OCI-LY7 (cell line): ENCODE measurements at places on chromosomes 6 and 20. TPM values are rescaled to one million over a fixed set of nuclear protein-coding genes. Genes with fewer than 3 reads are reported as not detected.

GRCh38 chr6:151761851-151762250 lies 45.6 kb upstream of the ESR1 start:
- no peak for DNase-seq

- no peak for DNase-seq
Measured at GRCh38 chr20:53810661-53811355, 217.2 kb upstream of the ZNF217 start.

DNA sequence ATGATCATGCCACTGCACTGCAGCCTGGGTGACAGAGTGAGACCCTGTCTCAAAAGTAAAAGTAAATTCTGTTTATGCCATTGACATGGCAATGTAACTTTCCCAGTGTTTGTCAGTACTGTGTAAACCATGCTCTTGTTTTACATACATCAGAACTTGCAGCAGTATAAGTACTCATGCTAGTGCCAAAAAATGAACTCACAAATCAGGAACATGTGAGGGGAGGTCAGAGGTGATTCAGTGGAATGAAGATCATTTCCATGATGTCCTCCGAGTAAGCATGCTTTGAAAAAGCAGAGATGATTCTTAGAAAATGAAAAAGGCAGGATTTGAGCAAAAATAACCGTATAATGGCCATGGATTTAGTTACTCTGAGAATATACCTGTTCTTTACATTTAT lies 81.9 kb downstream of the ANKS1A start:
- no peak for DNase-seq

DNA sequence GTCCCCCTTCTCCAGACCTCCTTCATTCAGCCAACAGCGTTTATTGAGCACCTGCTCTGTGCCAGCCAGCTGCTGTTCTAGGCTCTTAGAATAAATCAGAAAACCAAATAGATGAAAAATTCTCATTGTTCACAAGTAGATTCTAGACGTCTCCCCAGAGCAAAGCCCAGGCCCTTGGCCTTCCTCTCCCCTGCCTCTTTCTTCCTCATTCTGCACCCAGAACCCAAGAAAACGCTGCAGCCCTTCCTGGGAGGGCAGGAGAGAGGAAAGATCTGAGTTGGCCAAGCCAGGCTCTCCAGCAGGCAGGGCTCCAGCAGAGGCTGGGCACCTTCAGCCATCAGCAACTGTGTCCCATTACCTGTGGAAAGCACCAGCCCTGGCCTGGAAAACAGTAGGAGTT lies 12.0 kb upstream of the BPI start:
- DNase-seq = no peak

DNA sequence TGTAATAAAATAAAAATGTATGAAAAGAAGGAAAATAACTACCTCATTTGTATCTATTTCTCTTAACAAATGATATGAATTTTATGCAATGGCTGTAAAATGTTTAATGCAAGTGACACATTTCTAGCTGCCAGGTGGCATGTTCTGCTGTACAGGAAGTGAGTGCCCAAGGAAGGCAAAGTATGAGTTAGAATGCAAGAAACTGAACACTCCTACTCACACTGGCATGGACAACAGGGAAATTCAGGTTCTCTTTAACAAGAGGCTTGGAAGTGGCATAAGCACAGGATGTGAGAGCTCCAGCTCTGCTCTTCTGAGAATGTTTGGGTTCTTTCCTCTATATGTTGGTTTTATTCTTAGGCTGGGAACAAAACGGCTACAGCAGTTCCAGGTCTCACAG lies 20.4 kb upstream of the LAMA4 start:
- DNase-seq = no peak

GRCh38 chr20:10898552-10898951 lies 224.8 kb upstream of the JAG1 start:
- no peak for DNase-seq

DNA sequence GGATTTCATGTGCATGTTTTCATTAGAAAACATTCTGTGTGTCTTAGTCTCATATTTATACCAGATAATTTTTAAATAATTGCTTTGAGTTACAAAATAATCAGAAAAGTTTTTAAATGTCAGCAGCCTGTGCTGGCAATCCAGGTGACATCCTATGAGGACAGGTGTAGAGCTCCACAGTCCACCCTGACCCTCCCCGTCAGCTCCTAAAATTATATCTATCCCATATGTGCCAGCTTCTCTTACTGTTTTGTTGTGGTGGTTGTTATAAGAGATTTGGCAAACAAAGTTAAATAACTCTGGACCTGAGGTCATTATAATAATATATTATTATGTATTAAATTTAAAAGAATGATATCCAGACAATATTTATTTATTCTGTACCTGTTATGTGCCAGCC lies 253.2 kb upstream of the PLN start:
- DNase-seq = no peak

DNA sequence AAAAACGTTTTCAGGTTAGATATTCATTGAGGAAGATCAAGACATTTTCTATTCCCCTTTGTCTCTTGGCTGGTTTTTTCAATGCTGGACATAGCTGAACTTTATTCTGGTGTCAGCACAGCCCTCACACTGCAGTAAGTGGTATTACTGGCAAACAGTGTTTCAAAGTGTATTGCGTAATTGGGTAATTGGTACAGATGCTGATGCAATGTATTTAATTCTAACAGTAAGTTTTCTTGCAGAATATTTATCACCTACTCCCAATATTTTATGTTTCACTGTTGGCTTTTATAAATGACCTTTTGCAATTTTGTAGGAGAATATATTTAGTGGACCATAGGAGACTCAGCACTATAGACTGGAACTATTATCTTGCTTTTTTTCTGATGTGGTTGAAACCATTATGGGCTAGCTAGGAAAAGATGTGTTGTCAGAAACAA lies 287.6 kb upstream of the SOX4 start:
- DNase-seq = no peak

DNA sequence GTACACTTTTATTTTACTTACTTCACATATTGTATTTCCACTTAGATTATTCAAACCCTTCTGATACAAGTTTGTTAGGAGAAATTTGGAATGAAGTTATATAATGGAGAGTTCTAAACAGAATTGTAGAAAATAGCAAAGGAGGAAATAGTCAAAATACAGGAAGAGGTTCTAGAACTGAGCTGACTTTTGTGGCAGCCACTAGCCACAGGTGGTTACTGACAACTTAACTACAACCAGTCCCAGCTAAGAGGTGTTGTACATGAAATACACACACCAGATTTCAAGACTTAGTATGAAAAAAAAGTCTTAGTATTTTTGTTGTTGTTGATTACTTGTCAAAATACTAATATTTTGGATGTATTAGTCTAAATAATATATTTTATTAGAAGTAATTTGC lies 727.4 kb upstream of the CITED2 start:
- DNase-seq = no peak

- no peak for DNase-seq
Measured at GRCh38 chr20:32487381-32487780, 97.8 kb downstream of the NOL4L start.

- no peak for DNase-seq
Measured at GRCh38 chr6:6663421-6664135, 75.1 kb downstream of the LY86 start.

DNA sequence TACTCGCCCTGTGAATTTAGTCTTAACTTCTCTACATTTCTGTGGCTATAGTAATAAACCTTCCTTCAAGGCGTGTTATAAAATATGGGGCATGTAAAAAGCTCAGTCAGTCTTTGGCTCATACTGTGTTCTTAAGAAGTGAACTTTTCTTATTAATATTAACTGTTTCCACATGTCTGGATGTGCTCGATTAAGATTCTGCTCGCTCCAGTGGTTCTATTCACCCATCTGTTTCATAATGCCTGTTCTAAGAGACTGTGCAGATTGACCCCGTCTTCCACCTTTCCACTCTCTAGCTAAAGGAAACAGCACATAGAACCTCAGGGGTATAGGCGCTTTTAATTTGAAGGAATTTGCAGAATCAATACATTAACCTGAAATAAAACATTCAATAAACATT lies 99.9 kb downstream of the L3MBTL3 start:
- peak; percentile 57 for DNase-seq

GRCh38 chr6:37663019-37663810 lies 34.5 kb downstream of the MDGA1 start:
- DNase-seq = no peak

DNA sequence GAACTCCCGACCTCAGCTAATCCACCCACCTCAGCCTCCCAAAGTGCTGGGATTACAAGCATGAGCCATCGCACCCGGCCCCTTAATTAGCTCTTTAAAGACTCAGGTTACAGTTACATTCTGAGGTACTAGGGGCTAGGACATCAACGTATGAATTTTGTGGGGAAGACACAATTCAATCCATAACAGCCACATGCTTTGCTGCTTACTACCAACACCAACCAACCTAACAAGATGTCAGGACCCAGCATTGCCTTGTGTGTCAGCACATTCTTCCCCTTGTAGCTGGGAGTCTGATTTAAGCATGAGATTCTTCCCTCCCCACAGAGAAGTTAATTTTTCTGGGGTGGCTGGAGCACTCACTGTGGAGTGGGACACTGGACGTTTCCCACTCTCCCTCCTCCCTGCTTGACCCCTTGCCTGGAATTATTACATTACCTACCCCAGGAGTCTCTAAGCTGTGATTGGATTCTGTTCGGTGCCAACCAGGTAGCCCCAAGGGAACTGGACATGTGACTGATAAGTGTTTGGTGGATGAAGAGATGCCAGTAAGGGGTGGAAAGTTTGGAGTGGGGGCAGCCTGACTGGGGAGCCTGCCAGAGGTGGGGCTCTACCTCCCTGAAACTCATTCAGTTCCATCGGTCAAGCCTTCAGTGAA lies 5.6 kb upstream of the PXMP4 start:
- no peak for DNase-seq

The C2 gene
- 4.4 and 8.7 TPM in 2 replicates for total RNA-seq

The CARMIL1 gene
- 39.1 and 40.1 TPM in 2 replicates for total RNA-seq

The SSTR4 gene
- not detected in 2 replicates for total RNA-seq

The PSORS1C2 gene
- not detected in 2 replicates for total RNA-seq

The ASCC3 gene
- 45.0 and 47.5 TPM in 2 replicates for total RNA-seq

The SYNJ2 gene
- total RNA-seq = 0.09 and 0.21 TPM in 2 replicates
